ENCODE measurements at places on chromosomes 11 and 22.

- DNase-seq, result no peak
Observed at GRCh38 chr11:27938011-27938410, 169.9 kb downstream of the KIF18A start.

- no peak for DNase-seq
Observed at GRCh38 chr11:73420136-73420535, 43.9 kb downstream of the RELT start.

GRCh38 chr11:74988541-74989259, at the start of gene NEU3:
NEU3 (plus strand) TSS chr11:74988933; CDS start chr11:74989061, 128 bp downstream.
- peak; percentile 91 for DNase-seq

DNA sequence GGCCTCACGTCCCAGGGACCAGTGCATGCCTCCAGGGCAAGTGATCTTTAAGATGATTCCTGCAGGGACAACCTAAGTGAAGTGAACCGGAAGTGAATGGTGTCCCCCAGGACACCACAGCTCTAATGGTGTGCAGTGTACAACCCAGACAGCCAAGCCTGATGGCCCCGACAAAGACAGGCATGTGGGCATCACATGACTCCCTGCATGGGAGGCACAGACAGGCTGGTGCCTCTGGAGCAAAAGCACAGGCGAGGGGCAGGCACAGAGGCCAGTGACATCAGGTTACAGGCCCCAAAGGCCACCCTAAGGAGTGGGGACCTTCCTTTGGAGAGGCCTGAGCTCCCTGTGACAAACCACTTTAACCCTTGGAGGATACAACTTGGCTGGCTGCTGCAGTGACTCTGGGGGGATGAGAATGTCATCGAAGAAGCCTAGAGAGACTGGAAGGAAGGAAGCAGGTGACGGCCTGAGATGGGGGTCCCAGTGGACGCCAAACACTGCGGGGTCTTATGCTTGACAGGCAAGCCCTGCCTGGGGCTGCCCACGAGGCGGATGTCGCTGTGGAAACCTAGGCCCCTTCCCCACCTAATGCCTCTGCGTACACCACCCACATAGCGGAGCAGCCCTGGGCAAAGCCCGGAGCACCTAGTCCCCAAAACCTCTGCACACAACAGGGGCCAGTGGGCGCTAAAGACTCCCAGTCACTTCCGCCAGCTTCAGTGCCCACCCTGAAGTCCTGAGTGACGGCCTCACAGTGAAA, 12.4 kb downstream of the POLR3H start:
- DNase-seq, result no peak

GRCh38 chr11:111944651-111945051, 7.5 kb downstream of the DIXDC1 start:
- no peak for DNase-seq

- DNase-seq, result no peak
Observed at GRCh38 chr11:77672264-77672663, 34.7 kb upstream of the CLNS1A start.

DNA sequence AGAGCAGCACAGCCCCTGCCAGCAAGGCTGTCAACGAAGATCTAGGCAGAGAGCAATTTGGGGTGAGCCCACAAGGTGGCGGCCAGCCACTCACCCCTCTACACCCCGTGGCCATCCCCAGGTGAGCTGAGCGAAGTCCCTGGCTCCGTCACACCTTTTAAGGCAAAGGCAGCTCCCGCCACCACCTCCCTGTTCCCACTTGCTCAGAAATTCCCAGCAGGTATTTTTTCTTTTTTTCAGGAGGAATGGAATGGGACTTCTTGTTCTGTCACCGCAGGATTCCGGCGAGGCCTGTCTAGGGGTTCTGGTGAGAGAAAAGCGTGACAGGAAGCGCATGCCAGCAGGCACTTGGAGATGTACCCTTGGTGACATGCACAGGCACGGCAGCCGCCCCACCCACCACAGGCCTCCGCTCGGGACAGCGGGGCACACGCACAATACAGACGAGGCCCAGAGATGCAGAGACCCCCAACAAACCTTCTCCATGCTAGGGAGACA, 10.0 kb downstream of the RPL3 start:
- no peak for DNase-seq

GRCh38 chr11:123799438-123799837, 6.7 kb downstream of the OR6M1 start:
- DNase-seq, result no peak

GRCh38 chr22:33746501-33746928, 173.8 kb downstream of the LARGE1 start:
- no peak for DNase-seq

GRCh38 chr11:19625438-19625837, 87.2 kb upstream of the NAV2 start:
- no peak for DNase-seq

- DNase-seq, result peak; percentile 85
Observed at GRCh38 chr22:43867839-43868635, 5.7 kb upstream of the SULT4A1 start.

Data from mesenteric fat pad (tissue), 1 donor.